Mesendoderm (in vitro differentiated cells): ENCODE measurements at places on chromosomes 1 and 21.

- peak overlapping the region; percentile 48 for H3K27ac ChIP-seq
- peaks cover 5% of the 10 kb centered on the region for H3K4me1 ChIP-seq
- H3K27me3 ChIP-seq = no peaks in the 10 kb centered on the region
- no peak overlapping the region for H3K4me3 ChIP-seq
These were observed 72.5 kb upstream of the TNFSF18 start for GRCh38 chr1:173122958-173123852.

- DNase-seq = no peak
- no peaks in the 10 kb centered on the region for H3K36me3 ChIP-seq
- no peak within 1 kb of the TSS for H3K27ac ChIP-seq
- peaks cover 1% of the 10 kb centered on the region for H3K4me1 ChIP-seq
- no peaks in the 10 kb centered on the region for H3K27me3 ChIP-seq
These were observed at the start of gene FAM167B for GRCh38 chr1:32246888-32247273. TSS of gene FAM167B (plus strand) at chr1:32247222. CDS start at chr1:32247422, 200 bp downstream.

DNA sequence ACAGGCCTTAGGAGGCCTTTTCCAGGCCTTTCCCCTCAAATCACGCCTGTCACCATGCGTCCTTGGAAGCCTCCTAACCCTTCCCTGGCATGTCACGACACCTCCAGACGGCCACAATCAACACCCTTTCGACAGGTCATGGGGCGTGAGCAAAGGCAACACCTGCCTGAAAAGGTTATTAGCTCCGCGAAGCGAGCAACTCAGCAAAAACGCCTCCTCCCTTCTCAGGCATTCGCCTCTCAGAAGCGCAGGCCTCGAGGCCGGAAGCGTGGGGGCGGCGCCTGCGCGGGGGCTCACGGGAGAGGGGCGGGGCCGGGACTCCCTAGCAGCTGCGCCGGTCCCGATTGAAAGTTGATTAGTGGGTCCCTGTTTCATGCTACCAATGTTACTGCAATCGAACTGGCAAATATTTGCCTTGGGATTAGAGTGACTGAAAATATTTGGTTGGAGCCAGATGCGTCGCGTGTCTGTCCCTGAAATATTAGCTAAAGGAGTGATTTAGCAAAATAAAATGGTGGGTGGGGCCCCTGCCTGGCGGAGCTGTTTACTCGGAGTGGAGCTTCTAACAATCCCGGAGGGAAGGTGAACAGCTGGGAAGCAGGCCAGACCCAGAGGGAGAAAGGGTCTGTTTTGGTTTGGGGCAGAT, 44.9 kb downstream of the GFI1 start:
- H3K27ac ChIP-seq = no peak overlapping the region
- no peaks in the 10 kb centered on the region for H3K36me3 ChIP-seq
- H3K4me3 ChIP-seq = no peak overlapping the region
- peak; percentile 79 for DNase-seq

DNA sequence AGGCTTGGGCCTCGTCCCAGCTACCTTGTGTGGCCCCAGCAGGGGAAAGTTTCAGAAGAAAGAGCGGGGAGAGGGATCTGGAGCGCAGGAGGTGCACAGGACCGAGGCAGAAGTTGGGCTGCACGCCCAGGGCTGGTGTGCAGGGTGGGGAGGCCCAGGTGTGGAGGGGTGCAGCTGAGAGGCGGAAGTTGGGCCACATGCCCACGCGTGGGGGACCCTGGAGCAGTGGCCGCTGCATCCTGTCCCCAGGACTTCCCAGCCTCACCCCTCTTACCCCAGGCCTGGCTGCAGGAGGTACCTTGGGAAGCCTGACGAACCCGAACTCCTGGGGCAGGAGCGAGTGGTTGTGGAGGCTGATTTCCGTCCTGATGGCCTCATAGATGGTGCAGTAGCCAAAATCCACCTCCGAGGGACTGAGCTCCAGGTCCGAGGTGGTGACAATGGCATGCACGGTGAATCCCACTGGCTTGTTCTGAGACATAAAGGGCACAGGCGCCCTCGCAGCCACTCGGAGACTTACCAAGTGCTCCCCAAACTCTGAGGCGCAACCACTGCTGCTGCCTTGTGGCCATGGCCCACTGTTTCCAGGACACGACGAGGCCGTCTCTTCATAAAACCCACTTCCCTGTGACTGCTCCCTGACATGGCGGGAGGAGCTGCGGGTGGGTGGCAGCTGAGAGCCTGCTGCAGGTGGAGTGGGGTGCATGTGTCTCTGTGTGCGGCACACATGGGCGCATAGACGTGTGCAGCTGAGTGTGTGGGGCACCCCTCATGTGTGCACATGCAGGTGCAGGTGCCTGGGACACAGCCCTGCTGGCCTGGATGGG, 20.4 kb upstream of the TMEM52 start:
- DNase-seq = no peak
- H3K4me1 ChIP-seq = no peaks in the 10 kb centered on the region
- H3K36me3 ChIP-seq = no peaks in the 10 kb centered on the region
- no peaks in the 10 kb centered on the region for H3K27me3 ChIP-seq

GRCh38 chr1:236502579-236502971, 21.2 kb upstream of the LGALS8 start:
- no peak overlapping the region for H3K27ac ChIP-seq
- peak; percentile 63 for DNase-seq
- no peaks in the 10 kb centered on the region for H3K36me3 ChIP-seq

GRCh38 chr1:175449306-175449705, 256.7 kb upstream of the KIAA0040 start:
- H3K4me1 ChIP-seq = no peaks in the 10 kb centered on the region
- no peak for DNase-seq
- H3K27me3 ChIP-seq = no peaks in the 10 kb centered on the region

DNA sequence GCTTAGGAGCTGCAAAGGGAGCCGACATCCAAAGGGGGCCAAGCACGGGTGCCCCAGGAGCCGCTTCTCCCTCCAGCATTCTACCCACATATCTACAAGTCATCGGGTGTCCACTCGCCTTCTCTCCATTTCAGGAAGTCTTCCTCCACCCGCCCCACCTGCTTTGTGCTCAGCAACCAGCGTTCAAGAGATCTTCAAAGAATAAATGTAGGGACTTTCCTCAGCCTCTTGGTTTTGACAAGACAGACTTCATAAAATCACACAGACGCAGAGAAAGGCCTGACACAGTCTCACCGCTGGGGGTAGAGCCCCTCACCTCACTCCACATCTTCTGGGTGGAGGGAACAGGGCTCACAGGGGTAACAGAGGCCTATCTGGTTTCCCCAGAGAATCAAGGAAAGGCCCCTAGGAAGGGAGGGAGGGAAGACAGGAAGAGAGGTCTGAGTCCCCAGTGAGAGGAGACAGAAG, 49.5 kb downstream of the SSBP3 start:
- peaks cover 1% of the 10 kb centered on the region for H3K36me3 ChIP-seq
- DNase-seq = no peak
- peak overlapping the region; percentile 72 for H3K27ac ChIP-seq
- peaks cover 31% of the 10 kb centered on the region for H3K4me1 ChIP-seq

DNA sequence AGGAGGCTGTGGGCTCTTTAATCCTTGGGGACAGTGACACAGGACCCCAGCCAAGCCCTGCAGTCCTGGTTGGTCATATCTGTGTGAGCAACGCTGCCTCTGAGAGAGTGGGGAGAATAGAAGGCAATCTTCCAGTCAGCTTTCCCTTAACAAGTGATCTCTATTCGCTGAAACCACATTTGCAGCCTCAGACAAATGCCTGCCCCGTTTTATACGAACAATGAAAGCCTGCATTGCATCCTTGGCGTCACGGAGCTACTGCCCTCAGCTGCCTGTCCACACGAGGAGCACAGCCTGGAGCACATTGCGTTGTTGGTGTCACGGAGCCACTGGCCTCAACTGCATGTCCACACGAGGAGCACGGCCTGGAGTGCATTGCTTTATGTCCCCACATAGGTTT, 150.2 kb upstream of the ARHGEF16 start:
- no peak for DNase-seq
- H3K4me1 ChIP-seq = no peaks in the 10 kb centered on the region
- no peak overlapping the region for H3K4me3 ChIP-seq

- H3K4me1 ChIP-seq = no peaks in the 10 kb centered on the region
- no peak for DNase-seq
- no peak overlapping the region for H3K4me3 ChIP-seq
- H3K36me3 ChIP-seq = no peaks in the 10 kb centered on the region
These were observed 7.0 kb downstream of the TDRD5 start for GRCh38 chr1:179598631-179599030.

DNA sequence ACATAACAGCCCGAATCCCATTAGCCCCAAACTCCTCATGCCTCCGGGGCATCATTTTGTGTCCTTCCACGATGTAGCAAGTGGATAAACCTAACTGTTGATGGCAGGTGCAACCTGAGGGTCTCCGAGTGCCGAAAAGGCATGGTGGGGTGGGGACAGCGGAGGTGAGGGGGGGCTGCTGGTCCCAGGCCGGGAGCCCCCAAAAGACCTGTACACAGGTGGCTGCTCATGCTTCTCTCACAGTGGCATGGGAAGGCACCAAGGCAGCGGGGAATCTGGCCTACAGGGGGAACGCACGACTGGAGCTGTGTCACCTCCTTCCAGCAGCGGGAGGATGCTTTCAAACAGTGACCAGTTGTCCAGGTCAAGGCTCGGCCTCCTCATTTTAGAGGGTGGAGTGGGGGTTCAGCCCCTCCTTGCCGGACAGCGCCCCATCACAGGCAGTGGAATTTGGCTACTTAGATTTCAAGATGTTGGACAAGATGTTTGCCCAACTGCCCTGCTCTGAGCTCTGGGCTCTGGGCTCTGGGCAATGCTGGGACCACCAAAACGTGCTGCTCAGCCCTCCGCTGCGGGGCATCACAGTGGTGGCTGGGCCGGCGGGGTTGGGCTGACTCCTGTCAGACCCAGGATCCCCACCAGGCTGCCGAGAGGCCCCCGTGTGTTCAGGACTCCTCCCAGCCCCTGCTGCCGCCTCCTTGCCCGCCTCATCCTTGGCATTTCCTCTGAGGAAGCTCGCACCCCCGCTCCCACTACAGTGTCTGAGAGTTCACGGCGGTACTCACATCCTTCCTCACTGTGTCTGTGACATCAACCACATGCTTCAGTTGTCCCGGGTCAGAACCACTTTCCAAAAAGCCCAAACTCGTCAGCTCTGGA, 7.6 kb downstream of the DNMT3L start:
- H3K4me1 ChIP-seq = no peaks in the 10 kb centered on the region
- no peak overlapping the region for H3K4me3 ChIP-seq
- no peaks in the 10 kb centered on the region for H3K36me3 ChIP-seq
- DNase-seq = no peak
- no peaks in the 10 kb centered on the region for H3K27me3 ChIP-seq

- H3K4me1 ChIP-seq = no peaks in the 10 kb centered on the region
- H3K4me3 ChIP-seq = no peak overlapping the region
- H3K36me3 ChIP-seq = no peaks in the 10 kb centered on the region
- H3K27ac ChIP-seq = no peak overlapping the region
These were observed 4.6 kb downstream of the MTARC1 start for GRCh38 chr1:220791285-220791684.

DNA sequence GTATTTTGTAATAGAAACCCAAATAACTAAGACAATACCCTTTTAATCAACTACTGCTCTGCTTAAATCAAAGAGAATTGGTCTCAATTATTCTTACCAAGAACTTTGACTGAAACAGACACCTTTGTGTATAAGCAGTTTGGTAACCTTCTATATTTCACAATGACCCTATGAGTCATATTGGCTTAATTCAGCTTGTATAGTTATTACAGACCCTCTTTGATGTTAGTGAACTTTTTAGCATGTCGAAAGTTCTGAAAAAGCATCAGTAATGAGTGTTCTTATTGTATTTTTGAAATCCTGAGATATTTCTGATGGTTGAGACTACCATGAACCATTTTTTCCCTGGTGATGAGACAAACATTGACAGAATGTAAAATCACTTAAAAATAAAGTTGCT, 43.3 kb upstream of the RABGAP1L start:
- DNase-seq = no peak
- no peak overlapping the region for H3K4me3 ChIP-seq
- no peak overlapping the region for H3K27ac ChIP-seq
- H3K36me3 ChIP-seq = no peaks in the 10 kb centered on the region
- no peaks in the 10 kb centered on the region for H3K27me3 ChIP-seq

- no peaks in the 10 kb centered on the region for H3K27me3 ChIP-seq
- DNase-seq = no peak
- no peaks in the 10 kb centered on the region for H3K36me3 ChIP-seq
- H3K27ac ChIP-seq = no peak overlapping the region
These were observed 32.0 kb upstream of the AGL start for GRCh38 chr1:99818063-99818699.

GRCh38 chr1:159941591-159942560, 3.5 kb downstream of the IGSF9 start:
- no peak overlapping the region for H3K27ac ChIP-seq
- no peak overlapping the region for H3K4me3 ChIP-seq
- H3K36me3 ChIP-seq = no peaks in the 10 kb centered on the region
- DNase-seq = no peak

DNA sequence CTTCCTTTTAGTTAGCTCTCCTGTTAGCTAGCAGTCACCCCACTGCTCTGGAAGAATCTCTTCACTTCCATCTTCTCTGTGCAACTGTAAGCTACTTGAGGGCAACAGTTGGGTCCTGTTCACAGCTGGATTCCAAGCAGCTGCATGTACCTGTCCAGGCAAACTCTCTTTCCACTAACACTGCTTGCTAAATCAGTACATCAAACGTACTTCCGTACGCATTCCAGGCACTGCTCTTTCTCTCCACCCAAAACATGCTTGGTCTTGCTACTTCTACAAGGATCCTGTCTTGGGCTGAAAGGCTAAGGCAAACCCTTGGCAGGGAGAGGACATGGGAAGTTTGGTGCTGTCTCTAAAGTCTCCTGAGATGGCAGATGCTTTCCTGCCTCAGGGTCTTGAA, 139.2 kb upstream of the CACNA1E start:
- no peaks in the 10 kb centered on the region for H3K27me3 ChIP-seq
- H3K4me3 ChIP-seq = no peak overlapping the region
- H3K36me3 ChIP-seq = no peaks in the 10 kb centered on the region
- DNase-seq = no peak
- H3K4me1 ChIP-seq = no peaks in the 10 kb centered on the region

- no peak overlapping the region for H3K27ac ChIP-seq
- no peaks in the 10 kb centered on the region for H3K27me3 ChIP-seq
- no peak for DNase-seq
- no peaks in the 10 kb centered on the region for H3K36me3 ChIP-seq
These were observed 150.7 kb downstream of the BACH1 start for GRCh38 chr21:29449306-29449950.

DNA sequence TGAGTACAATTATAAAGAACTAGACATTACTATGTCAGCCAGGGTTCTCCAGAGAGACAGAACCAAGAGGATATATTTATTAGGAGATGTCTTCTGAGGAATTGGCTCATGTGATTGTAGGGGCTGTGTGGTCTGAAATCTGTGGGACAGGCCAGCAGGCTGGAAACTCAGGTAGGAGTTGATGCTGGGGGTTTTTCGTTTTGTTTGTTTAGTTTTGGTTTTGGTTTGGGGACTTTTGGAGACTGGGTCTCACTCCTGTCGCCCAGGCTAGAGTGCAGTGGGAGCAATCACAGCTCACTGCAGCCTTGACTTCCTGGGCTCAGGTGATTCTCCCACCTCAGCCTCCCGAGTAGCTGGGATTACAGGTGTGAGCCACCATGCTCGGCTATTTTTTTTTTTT, 132.9 kb upstream of the ERRFI1 start:
- no peak overlapping the region for H3K27ac ChIP-seq
- no peak for DNase-seq
- H3K27me3 ChIP-seq = no peaks in the 10 kb centered on the region
- peaks cover 10% of the 10 kb centered on the region for H3K4me1 ChIP-seq
- no peak overlapping the region for H3K4me3 ChIP-seq
- no peaks in the 10 kb centered on the region for H3K36me3 ChIP-seq

GRCh38 chr1:239437822-239438221, 51.5 kb downstream of the CHRM3 start:
- H3K27me3 ChIP-seq = no peaks in the 10 kb centered on the region
- H3K27ac ChIP-seq = no peak overlapping the region
- H3K4me1 ChIP-seq = no peaks in the 10 kb centered on the region
- H3K36me3 ChIP-seq = no peaks in the 10 kb centered on the region
- no peak for DNase-seq
